ENCODE measurements at places on chromosomes 13 and 19.

DNA sequence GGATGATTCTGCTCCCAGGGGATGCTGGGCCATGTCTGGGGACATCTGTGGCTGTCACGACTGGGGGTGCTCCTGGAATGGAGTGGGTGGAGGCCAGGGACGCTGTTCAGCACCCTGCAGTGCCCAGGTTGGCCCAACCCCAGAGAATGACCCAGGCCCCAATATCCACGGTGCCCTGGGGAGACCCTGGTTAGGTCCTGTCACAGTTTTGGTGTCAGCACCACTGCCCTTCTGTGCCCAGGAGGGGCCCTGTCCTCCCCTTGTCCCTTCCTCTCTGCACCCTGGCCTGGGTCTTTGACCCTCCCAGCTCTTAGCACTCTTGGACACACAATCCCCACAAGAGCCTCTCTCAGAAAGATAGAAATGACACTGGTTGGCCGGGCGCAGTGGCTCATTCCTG lies 85.3 kb downstream of the GADD45B start:
- DNase-seq, result no peak

DNA sequence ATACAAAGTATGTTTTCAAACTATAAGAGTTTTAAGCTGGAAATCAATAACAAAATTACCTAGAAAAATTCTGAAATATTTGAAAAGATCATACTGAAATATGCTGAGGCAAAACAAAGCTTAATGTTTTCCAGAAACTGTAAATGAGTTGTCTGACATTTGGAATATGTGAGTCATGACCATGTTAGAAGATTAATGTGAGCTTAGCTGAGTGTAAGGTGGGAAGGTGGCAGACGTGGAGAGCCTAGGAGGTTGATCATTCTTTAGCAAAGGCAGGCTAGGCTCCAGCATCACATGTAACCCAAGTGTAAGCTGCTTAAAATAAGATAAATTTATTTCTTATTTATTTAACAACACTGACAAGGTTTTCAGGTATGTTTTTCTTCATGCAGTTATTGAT lies 2086.1 kb upstream of the PCDH20 start:
- no peak for DNase-seq

GRCh38 chr13:24746618-24747247 lies 17.2 kb upstream of the RNF17 start:
- no peak for DNase-seq

DNA sequence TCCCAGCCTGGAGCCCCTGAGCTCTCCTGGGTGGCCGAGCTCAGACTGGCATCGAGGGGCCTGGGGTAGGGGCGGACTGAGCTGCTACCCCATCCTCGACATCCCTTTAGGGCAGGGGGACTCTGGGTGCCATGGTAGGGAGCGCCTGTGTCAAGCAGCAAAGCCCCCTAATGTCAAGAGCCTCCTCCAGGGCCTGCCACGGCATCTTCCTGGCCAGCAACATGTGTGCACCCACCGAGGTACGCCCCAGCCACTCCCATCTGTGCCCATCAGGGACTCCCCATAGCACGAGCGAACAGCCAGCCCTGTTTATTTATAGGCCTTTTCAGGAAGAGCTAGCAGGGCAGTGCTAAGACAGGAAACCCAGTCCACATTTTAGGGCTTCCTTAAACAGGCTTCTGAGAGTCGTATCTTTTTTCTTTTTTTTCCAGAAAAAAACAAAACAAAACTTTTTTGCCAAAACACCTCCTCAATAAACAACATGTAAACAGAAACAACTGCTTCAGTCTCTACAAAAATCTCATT lies 14.3 kb downstream of the LRP3 start:
- peak; percentile 42 for DNase-seq

Measured in suppressor macrophage treated with lipopolysaccharide for 1 hour (primary cell).